Cortex of kidney (tissue), 1 donor: ENCODE measurements at places on chromosomes 6 and 20.

DNA sequence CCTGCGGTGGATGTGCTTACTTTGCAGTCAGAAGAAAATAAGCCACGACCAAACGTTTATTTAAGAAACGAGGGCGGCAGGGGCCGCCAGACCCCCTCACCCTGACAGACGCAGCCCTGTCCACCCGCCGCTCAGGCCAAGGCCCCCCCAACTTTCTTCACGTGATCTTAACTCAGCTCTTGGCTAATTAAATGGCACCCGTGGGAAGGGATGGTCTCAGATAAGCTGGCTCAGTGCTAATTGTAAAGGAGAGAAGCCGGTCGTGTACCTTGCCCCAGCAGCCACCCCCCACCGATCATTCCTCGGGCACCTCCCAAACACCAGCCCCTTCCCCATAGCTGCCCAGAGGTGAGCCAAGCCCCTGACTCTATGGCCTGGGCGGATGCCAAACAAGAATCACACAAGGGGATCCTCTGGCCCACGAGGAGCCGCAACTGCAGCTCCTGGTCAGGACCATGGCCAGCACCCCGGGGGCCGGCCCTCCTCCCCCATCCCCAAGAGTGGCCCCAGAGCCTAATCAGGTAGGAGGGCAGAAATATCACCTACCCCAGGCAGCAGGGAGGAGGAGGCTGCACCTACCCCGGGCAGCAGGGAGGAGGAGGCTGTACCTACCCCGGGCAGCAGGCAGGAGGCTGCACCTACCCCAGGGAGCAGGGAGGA is 11.2 kb downstream of the KCNQ2 start:
- no peak for DNase-seq

DNA sequence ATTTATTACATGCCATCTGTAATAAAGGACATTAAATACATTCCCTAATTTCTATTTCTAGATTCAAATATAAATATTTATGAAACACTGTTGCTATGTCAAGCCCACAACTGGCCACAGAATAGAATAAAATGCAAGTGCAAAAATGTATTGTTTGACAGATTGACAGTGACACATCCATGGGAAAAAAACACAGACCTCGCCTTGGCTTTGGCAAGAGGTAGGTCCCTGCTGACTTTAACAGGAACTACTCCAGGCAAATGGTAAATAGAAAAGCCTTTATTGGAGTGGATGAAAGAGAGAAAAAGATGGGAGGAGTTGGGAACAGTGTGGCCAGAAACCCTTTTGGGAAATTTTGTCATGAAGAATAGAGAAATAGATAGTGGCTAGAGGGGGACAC is 622.9 kb downstream of the UTRN start:
- no peak for DNase-seq

GRCh38 chr6:106370639-106371038 is 10.1 kb downstream of the CRYBG1 start:
- DNase-seq: no peak

DNA sequence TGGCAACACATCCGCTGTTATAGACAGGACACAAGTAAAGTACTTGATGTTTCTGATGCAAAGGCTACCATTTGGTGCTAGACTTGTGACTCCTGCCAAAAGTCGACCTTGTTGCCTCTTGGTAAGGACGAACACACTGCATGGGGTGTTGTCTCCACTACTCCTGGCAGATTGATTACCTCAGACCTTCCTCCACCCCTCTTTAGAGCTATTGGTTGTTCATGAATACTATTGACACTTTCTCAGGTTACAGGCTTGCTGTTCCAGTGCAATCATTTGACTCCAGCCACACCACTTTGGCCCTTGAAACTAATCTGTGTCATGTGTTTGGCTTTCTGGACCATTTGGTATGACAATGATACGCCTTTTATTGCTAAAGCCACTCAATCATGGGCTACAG is 62.3 kb downstream of the TRMT11 start:
- DNase-seq: no peak

GRCh38 chr6:36989264-36989663 is 3.3 kb upstream of the MTCH1 start:
- DNase-seq: no peak

- DNase-seq: no peak
Measured at GRCh38 chr20:59470521-59470920, 133.8 kb upstream of the PHACTR3 start.

DNA sequence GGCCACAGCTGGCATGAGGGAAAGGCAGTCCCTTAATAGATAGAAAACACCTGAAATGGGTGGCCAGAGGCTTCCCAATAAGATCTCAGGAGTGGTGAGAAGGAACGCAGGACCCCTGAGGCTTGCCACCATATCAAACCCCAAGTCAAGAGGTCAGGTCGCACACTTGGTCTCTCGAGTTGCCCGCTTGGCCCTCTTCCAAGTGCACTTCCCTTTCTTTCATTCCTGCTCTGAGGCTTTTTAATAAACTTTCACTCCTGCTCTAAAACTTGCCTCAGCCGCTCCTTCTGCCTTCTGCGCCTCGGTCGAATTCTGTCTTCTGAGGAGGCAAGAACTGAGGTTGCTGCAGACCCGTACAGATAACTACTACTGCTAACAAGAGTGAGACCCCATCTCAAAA is 64.2 kb downstream of the SLC2A10 start:
- DNase-seq: no peak

- DNase-seq: no peak
Measured at GRCh38 chr6:11497107-11497506, 40.4 kb upstream of the TMEM170B start.

GRCh38 chr6:169424821-169425240 is 171.2 kb upstream of the THBS2 start:
- no peak for DNase-seq

GRCh38 chr6:84774157-84774984 is 10.0 kb upstream of the TBX18 start:
- DNase-seq: no peak

DNA sequence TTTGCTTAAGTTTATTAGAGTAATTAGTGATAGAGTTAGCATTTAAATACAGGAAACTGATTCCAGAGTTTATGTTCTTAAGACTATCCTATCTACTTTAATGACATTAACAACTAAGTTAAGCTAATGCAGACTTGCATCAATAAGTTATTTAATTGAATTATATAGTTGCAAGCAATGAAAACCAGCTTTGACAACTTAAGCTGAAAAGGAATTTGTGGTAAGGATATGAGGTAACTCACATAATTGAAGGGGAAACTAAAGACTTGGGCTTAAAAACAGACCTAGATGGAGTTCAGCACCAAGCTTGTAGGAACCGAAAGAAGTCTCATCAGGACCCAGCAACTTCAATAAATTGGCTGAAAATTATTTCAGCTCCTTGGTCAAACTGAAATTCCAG is 222.3 kb downstream of the IBTK start:
- no peak for DNase-seq

DNA sequence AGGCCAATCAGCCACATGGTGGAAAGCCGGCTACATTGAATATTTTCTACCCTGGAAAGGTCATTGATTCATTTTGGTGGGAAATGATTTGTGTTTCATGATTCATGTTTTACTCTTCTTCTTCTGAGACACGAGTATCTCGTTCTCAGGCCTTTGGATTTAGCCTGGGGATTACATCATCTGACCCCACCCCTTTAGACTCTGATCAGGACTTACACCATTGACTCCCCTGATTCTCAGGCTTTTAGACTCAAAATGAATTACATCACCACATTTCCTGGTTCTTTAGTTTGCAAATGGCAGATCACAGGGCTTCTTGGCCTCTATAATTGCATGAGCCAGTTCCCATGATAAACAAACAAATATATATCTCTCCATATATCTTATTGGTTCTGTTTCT is 228.8 kb downstream of the ADGRG6 start:
- DNase-seq: no peak

GRCh38 chr6:47603995-47604394 is 94.4 kb upstream of the ADGRF4 start:
- no peak for DNase-seq

DNA sequence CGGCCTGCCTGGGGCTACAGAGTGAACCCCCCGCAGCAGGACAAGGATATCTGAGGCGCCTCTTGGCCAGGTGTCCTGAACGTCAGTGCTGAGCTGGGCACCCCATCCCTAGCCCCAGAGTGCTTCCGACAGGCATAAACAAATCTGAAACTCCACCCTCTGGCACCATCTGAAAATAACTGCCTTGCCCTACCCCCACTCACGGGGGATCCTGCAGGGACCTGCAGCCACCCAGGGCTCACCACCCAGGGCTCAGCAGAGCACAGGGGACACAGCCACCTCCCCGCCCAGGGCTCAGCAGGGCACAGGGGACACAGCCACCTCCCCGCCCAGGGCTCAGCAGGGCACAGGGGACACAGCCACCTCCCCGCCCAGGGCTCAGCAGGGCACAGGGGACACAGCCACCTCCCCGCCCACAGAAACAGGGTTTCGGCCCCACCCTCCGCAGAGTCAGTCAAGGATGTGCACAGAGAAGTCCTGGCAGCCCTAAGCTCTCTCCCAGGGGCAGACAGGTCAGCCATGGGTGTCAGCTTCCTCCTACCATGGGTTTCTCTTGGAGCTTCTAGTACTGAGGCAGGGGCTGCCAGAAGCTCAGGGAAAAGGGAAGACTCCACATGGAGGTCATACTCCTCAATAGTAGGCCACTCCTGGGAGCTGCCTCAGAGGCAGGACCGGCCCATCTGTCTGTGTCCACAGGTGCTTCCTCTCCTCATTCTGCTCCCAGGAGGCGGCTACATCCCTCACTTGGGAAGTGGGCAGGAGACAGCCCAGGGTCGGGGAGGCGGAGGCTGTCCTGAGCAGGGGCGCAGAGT is 4.6 kb downstream of the UCKL1 start:
- DNase-seq: no peak

- DNase-seq: no peak
Measured at GRCh38 chr6:151675746-151676459, 131.6 kb upstream of the ESR1 start.
